ENCODE measurements at places on chromosomes 5 and 9.
A peak's percentile ranks its signal among the peaks of the same experiment; 100 is the strongest.

- DNase-seq: no peak
These were observed 168.8 kb downstream of the RAPGEF6 start for GRCh38 chr5:131466171-131466766.

- no peak for DNase-seq
These were observed 9.6 kb downstream of the ACSL6 start for GRCh38 chr5:132001647-132002561.

GRCh38 chr5:32505756-32506155 is 61.2 kb upstream of the ZFR start:
- DNase-seq: no peak

GRCh38 chr9:132757016-132757415 is 86.8 kb downstream of the GTF3C4 start:
- DNase-seq: no peak

- DNase-seq: no peak
These were observed 19.6 kb upstream of the GLRX start for GRCh38 chr5:95841914-95842812.

DNA sequence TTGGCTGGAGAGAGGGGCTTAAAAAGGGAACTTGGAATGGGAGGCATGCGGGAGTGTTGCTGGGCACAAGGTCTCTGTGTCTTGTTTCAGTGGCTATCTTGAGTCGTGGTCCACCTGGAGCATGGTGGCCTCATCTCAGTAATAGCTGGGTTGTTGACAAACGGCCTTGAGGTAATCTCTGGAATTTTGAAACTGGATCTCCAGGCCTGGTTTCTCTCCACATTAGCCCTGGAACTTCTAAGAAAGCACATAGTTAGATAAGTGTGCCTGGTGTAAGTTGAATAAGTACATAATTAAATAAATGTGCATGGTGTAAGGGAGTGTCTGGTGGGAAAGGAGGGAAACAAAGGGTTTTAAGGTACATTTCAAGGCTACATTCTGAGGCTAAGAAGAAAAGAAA is 62.2 kb downstream of the INIP start:
- DNase-seq: no peak

DNA sequence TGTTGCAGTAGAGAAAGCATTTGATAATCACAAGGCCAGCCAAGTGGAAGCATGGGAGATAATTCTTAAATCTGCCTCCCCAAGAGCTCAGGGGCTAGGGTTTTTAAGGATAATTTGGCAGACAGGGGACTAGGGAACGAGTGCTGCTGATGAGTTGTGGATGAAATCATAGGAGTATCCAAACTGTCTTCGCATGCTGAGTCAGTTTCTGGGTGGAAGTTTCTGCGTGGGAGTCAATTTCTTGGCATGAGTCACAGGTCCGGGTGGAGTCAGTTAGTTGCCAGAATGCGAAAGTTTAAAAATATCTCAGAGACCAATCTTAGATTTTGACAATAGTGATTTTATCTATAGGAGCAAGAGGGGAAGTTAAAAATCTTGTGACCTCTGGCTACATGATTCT is 112.6 kb downstream of the TMC1 start:
- no peak for DNase-seq

DNA sequence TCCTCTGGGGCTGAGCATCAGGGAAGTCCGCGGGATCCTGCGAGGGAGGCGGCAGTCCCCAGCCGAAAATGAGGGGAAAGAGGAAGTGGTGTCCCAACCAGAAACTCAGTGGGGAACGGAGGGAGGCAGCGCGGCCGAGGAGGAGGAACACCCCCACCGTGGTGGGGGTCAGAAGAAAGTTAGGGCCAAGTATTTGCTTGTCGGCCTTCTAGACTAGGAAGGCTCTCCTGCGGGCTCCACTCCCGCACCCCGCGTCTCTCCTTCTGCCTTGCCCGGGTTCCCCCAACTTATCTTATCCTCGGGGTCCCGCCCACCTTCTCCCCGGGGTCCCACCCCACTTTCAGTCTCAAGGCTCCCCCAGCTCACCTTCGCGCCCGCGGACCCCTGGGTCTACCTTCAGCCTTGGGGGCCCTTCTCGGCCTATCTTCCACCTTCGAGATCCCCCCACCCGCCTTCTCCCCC is 557 bp upstream of the PHF2 start:
- DNase-seq: peak; percentile 83

GRCh38 chr9:73037613-73038012 is 84.8 kb upstream of the ALDH1A1 start:
- no peak for DNase-seq

GRCh38 chr9:32698706-32699277 is 63.3 kb upstream of the TAF1L start:
- DNase-seq: no peak

DNA sequence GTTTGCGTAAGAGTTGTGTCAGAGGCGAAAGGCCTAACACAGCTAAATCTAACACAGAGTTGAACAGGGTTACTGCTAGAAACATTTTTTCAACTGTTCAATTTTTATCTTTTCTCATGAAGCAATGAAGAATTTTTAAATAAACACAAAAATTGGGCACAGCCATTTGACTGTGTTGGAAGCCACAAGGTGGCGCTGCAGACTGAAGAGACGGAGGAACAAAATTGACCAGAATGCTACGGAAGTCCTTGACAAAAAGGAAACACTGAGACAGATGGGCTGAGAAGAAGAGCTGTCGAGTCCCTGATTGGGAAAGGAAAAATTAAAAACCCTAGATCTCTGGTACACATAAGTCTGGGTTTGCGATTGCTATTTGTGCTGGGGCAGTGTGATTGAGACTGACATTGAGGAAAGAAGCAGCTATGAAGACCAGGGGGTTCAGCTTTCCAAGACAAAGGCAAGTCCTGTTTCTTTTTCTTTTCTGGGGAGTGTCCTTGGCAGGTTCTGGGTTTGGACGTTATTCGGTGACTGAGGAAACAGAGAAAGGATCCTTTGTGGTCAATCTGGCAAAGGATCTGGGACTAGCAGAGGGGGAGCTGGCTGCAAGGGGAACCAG is at the start of gene PCDHB9:
Gene PCDHB9, plus strand, starts transcription at position 265 of the 616 bp plus-strand sequence. Its CDS starts 158 bp downstream, at position 423.
- DNase-seq: no peak

- no peak for DNase-seq
These were observed 38.0 kb downstream of the NIPAL4 start for GRCh38 chr5:157497875-157498611.

DNA sequence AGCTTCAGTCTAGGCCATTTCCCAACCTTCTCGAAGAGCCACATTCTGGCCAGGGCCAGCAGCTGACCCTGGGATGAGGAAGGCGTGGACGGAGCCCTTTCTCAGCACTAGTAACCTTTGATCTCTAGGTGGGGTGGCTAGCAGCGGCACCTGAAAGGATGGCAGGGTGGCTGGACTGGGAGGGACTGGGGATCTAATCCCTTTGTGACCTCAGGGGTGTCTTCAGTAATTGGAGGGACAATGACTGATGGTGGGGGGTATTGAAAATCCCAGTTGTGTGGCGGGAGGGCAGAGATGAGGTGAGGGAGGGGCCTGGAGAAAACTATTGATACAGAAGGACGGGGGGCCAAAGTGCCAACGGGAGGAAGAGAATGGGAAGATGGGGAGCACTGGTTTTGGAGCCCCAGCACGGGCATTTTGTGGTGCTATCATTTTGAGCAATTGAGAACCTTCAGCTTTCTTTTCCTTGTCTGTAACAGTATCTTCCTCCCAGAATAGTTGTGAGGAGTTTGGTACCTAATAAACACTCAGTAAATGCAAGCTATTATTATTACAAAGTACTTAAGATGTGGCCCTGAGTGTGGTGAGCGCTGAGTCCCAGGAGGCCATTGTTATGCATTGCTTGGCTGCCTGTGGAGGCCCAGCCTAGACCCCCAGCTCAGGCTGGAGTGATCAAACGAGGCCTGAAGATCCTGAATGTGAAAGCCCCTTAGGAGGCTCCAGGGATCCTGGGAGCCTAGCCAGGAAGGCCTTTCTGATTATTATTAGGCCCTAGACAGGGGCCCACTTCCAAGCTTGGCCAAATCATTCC is 37.3 kb upstream of the UBE2D2 start:
- DNase-seq: no peak

DNA sequence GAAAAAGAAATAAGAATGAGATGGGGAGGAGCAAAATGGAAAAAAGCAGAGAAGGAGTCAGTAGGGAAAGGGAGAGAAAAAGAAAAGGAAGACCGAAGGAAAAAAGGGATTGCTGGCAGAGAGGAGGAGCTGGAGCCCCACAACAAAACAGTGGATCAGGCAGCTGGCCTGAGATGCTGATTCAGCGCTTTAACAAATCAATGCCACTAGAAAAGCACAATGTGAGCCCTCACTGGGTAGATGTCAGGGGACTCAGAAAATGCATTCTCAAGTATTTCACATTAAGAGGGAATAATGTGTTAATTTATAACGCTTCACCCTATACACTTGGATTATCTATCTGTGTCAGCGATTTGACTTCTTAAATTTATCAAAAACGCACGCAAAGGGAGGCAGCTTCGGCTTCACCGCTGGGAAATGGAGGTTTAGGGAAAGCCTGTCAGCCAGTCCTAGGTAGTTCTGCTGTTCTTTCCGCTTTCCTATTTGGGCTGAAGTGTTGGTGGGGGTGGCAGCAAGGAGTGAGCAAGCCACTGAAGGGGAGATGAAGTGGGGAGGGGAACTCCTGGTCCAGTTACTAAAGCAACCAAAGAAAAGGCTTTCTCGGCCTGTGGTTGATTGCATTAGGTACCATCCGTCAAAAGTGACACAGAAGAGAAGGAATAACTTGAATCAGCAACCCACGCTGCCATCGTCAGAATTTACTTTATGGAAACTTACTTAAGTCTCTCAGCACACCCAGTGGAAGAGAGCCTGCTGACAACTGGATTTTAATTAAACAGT is 161.6 kb downstream of the BNC2 start:
- DNase-seq: no peak

- DNase-seq: peak; percentile 27
These were observed 577 bp downstream of the RNF145 start for GRCh38 chr5:159208514-159209437.

DNA sequence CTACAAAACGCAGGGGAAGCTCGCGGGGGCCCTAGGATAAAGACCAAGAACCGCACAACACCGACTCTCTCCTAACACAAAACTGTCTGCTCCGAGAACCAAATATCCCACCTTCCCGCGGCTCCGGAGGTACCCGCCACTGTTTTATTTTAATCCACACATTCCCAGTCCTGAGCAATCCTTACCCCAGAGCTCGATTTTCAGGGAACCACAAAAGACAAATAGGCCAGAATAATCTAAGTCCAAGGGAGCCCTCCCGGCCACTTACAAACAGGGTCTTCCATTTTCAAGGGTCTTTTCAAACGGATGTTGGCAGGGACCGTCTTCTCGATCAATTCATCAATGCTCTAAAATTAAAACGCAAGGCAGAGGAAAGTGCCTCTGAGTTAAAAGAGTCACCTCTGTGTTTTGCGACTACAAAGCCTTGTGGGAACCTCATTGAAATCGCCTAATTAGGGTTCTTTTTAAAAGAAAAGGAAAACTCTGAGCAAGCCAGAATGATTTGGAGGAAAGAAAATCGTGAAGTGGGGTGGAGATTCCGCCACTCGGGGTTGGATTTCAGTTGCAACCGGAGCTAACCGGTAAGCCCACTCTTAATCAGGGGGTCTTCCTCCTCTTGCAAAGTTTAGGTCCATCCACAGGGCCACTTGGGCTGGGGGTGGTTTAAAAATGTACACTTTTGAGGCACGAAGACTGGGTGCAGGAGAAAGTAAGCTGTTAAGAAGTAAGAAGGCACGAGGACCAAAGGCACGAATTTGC is 1.0 kb downstream of the GLDC start:
- no peak for DNase-seq

DNA sequence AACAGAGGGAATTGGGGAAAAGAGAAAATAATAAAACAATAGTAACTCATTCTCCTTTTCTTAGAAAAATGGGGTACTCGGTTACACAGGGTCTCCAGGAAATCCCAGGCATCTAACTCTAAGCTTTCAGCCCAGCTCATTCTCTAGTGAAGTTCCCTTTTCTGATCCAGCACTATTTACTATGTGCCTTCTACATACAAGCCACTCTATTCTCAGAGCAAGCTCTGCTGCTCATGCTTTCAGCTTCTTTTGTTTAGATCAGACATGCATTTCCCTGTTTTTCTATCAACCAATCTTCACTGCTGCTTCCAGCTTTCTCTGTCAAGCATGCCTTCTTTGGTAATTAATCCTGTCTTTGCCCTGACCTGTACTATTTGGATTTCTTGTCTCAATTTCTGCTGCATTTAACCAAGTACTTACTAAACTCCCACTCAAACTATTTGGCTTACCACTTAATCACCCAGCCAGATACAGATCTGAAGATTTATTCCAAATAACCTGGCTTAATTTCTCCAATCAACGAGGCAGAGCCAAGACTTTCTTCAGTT is 25.3 kb downstream of the OSMR start:
- no peak for DNase-seq

DNA sequence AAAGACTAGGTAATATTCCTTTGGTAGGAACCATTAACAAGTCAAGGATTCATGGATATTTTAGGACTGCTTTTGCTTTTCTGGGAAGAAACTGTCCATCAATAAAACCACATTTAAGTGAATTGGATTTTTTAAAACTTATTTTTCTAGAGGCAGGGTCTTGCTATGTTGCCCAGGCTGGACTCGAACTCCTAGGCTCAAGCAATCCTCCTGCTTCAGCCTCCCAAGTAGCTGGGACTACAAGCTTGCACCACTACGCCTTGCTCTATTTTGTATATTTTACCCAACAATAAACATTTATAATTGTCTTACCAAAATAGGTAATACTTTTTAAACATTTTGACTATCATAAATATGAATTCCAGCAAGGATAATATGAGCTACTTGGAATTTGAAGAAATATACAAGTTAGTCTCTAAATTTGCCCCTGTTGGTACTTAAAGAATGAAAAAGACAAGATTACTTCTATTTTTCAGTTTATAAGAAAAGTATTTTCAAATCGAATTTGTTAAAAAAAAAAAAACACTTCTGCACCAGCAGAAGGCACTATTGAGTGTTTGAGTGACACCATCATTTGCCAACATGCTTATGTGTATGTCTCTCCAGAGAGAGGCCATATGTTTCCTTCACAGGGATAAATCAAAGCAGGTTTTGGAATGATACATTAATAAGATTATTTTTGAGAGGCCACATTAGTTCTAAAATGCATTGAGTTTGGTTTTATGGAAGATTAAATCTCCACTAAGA is 60.0 kb upstream of the CARTPT start:
- no peak for DNase-seq

GRCh38 chr9:99354104-99354503 is 132.0 kb downstream of the SEC61B start:
- DNase-seq: no peak

DNA sequence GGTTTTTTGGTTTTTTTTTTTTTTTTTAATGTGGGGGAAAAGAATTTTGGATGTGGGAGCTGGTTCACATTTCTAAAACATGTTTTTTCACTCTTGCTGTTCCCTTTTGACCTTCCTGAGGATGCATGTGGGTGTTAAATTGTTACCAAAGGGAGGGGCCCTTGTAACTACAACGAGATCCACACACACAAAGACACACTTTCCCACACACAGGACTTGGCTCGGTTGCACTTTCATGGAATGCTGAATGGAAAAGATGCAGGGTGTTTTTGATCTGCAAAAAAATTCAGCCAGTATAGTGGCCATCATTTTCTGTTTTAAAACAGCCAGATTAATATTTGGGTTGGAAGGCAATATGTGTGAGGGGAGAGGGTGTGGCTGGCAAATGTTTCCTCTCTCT is 576.9 kb downstream of the EBF1 start:
- no peak for DNase-seq

- DNase-seq: no peak
These were observed 3.5 kb downstream of the CCNB1 start for GRCh38 chr5:69170495-69170894.
